ENCODE measurements at places on chromosomes 12 and 14.
A peak's percentile ranks its signal among the peaks of the same experiment; 100 is the strongest.

- no peak for DNase-seq
These were observed 153.9 kb downstream of the RAD51B start for GRCh38 chr14:67973436-67973835.

DNA sequence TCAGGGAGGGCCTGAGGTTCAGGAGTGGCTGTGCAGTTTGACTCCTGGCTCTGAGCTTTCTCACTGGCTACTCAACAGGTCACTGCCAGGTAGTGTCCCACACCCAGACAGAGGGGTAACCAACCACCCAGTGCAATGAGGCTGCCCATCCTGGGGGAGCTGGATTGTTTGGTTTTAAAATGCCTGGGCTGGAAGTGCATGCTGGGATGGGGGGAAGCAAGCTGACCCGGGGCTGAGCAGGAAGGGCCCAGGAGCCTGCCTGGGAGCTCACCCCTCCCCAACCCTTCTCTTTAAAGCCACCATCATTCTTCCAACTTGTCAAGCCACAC lies 12.6 kb upstream of the ABHD12B start:
- DNase-seq: no peak

GRCh38 chr14:60079723-60080122 lies 12.0 kb upstream of the PCNX4 start:
- no peak for DNase-seq

- DNase-seq: peak; percentile 67
These were observed at the start of gene CACNA1C for GRCh38 chr12:2052826-2053678. CACNA1C (plus strand) TSS chr12:2052987; CDS start chr12:2053563, 576 bp downstream.

DNA sequence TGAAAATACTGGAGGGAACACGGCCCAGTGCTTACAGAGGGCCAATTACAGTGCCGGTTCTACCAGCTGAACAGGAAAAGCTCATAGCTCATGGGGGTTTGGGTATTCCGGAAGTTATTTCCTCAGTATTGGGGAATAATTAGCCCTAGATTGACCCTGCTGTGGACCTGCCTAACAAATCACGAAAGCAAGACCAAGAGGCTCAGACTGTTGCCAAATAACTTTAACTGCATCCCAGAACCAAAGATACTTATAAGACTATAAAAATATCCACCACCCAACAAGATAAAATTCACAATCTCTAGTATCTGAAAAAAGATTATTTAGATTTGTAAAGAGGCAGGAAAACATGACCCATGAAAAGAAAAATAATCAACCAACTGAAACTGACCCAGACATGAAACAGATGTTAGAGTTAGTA lies 8.0 kb upstream of the OR5AU1 start:
- DNase-seq: no peak

All from WERI-Rb-1 (cell line).